Cardiac atrium fibroblast (primary cell): ENCODE measurements at places on chromosomes 1 and 21. TPM values are rescaled to one million over a fixed set of nuclear protein-coding genes. Genes with fewer than 3 reads are reported as not detected.

The SH3GLB1 gene
- total RNA-seq, result 51.3 and 57.5 TPM in 2 replicates

The CELA2B gene
- total RNA-seq, result not detected in 2 replicates

The FAM72C gene
- 0.36 and 1.5 TPM in 2 replicates for total RNA-seq

The SH2D1B gene
- not detected in 2 replicates for total RNA-seq

The HSD3B1 gene
- not detected in 2 replicates for total RNA-seq

The SESN2 gene
- total RNA-seq, result 30.0 and 30.3 TPM in 2 replicates

The EPHA8 gene
- total RNA-seq, result not detected in 2 replicates

The THEM5 gene
- total RNA-seq, result not detected in 2 replicates

The FCGR1A gene
- not detected in 2 replicates for total RNA-seq

The CR1 gene
- total RNA-seq, result not detected in 2 replicates

The VWA5B1 gene
- total RNA-seq, result not detected in 2 replicates

The A3GALT2 gene
- not detected in 2 replicates for total RNA-seq

The TLCD4 gene
- total RNA-seq, result 0.32 and 0.54 TPM in 2 replicates

The TMOD4 gene
- total RNA-seq, result not detected in 2 replicates

The TBX19 gene
- 0.32 and 0.90 TPM in 2 replicates for total RNA-seq

The NBPF11 gene
- total RNA-seq, result 2.3 and 4.2 TPM in 2 replicates

The ATAD3C gene
- not detected in 2 replicates for total RNA-seq

The RGSL1 gene
- not detected in 2 replicates for total RNA-seq

The SLC30A1 gene
- total RNA-seq, result 13.4 and 29.6 TPM in 2 replicates

The FCER1G gene
- not detected in 2 replicates for total RNA-seq

The DNASE2B gene
- total RNA-seq, result not detected in 2 replicates

The C1QTNF12 gene
- total RNA-seq, result 4.0 TPM in 1 of 2 replicates, not detected in the other

The GPX7 gene
- total RNA-seq, result 15.9 and 22.0 TPM in 2 replicates

The DCST1 gene
- total RNA-seq, result not detected in 2 replicates

The TDRD10 gene
- total RNA-seq, result 0.54 TPM in 1 of 2 replicates, not detected in the other

The CROCC gene
- total RNA-seq, result 3.1 and 18.2 TPM in 2 replicates

The TNFSF18 gene
- total RNA-seq, result under 0.01 and 2.3 TPM in 2 replicates

The FCGR3A gene
- not detected in 2 replicates for total RNA-seq

The SLAMF9 gene
- total RNA-seq, result not detected in 2 replicates

The GNG12 gene
- total RNA-seq, result 163 and 200 TPM in 2 replicates

The BCL2L15 gene
- not detected in 2 replicates for total RNA-seq

The NUAK2 gene
- total RNA-seq, result 8.6 and 14.3 TPM in 2 replicates

The CADM3 gene
- 22.6 and 52.0 TPM in 2 replicates for total RNA-seq

The TAS1R1 gene
- total RNA-seq, result not detected in 2 replicates

The SLC26A9 gene
- total RNA-seq, result under 0.01 TPM in 1 of 2 replicates, not detected in the other

The OLFM3 gene
- not detected in 2 replicates for total RNA-seq

The MROH9 gene
- total RNA-seq, result not detected in 2 replicates

The KRTAP7-1 gene
- not detected in 2 replicates for total RNA-seq

The LCE1C gene
- total RNA-seq, result not detected in 2 replicates

The KRTAP19-1 gene
- not detected in 2 replicates for total RNA-seq

The PRDM16 gene
- total RNA-seq, result 0.81 and 4.2 TPM in 2 replicates

The WLS gene
- 59.4 and 61.2 TPM in 2 replicates for total RNA-seq

The TTC34 gene
- total RNA-seq, result not detected in 2 replicates

The FAM163A gene
- total RNA-seq, result not detected in 2 replicates

The ITGB2 gene
- total RNA-seq, result 0.16 TPM in 1 of 2 replicates, not detected in the other

The SLFNL1 gene
- total RNA-seq, result 0.16 and 0.90 TPM in 2 replicates

The TMEM200B gene
- 8.6 and 11.6 TPM in 2 replicates for total RNA-seq

The ACKR1 gene
- 0.54 and 2.4 TPM in 2 replicates for total RNA-seq

The SHE gene
- 0.97 and 4.3 TPM in 2 replicates for total RNA-seq

The NUP210L gene
- not detected in 2 replicates for total RNA-seq

The CHI3L2 gene
- total RNA-seq, result 4.9 and 46.3 TPM in 2 replicates

The RNU1-4 gene
- total RNA-seq, result not detected in 2 replicates

The BRDT gene
- not detected in 2 replicates for total RNA-seq

The ABCA4 gene
- 0.18 and 0.97 TPM in 2 replicates for total RNA-seq

The TMEM81 gene
- 2.2 TPM in 1 of 2 replicates, not detected in the other for total RNA-seq
